ENCODE measurements at places on chromosomes 3 and 15. TPM values are rescaled to one million over a fixed set of nuclear protein-coding genes. Genes with fewer than 3 reads are reported as not detected.

Gene HESX1
- total RNA-seq = 0.73 TPM

Gene CEMIP
- 17.2 TPM for total RNA-seq

Gene IL12A
- total RNA-seq = 0.96 TPM

Gene VGLL4
- total RNA-seq = 71.9 TPM

Gene FSIP1
- total RNA-seq = 0.37 TPM

Gene CGNL1
- total RNA-seq = 4.0 TPM

Gene IGSF10
- 0.13 TPM for total RNA-seq

Gene CYP1A1
- total RNA-seq = not detected

Gene TTLL13
- total RNA-seq = not detected

Gene WNT7A
- not detected for total RNA-seq

Gene PEX5L
- total RNA-seq = 0.53 TPM

DNA sequence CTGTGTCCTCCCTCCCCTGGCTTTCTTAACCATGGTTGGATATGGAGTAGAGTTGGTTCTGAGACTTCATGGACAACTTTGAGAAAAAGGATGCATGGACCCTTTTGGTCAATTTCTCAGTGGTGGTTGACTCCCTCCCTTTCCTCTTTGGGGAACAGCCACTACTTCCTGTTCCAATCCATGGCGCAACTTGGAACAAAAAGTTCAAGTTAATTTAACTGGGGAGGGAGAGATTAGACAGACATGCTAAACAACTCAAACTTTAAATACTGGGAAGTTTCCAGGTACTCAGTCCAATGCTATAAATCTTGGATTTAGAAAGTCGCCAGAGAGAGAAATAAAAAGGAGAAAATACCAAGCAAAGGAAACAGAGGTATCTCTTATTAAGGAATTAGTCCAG, 202.2 kb downstream of the PDZRN3 start:
- DNase-seq = no peak

DNA sequence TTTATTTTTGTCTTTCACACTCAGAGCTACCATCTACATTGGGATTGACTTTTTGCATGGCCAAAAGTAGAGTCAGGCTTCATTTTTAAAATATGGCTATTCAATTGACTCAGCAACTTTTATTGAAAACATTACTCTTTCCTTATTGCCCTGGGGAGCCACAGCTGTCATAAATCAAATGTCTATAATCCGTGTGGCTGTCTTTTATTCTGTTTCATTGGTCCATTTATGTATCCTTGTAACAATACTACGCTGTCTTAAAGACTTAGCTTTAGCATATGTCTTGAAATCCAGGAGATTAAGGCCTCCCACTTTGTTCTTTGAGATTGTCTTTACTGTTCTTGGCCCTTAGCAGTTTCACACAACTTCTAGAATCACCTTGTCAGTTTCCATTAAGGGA, 55.2 kb downstream of the CEMIP start:
- DNase-seq = no peak

DNA sequence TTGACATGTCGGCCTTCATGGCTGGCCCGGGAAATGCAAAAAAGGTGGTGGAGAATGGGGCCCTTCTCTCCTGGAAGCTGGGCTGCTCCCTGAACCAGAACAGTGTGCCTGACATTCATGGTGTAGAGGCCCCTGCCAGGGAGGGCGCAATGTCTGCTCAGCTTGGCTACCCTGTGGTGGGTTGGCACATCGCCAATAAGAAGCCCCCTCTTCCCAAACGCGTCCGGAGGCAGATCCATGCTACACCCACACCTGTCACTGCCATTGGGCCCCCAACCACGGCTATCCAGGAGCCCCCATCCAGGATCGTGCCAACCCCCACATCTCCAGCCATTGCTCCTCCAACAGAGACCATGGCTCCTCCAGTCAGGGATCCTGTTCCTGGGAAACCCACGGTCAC, 23.1 kb upstream of the BSN start:
- DNase-seq = no peak

GRCh38 chr3:153219146-153219545, 57.1 kb downstream of the RAP2B start:
- DNase-seq = no peak

GRCh38 chr3:105822171-105823123, 46.4 kb downstream of the CBLB start:
- peak; percentile 45 for DNase-seq

GRCh38 chr15:65884511-65884910, 15.2 kb downstream of the RAB11A start:
- no peak for DNase-seq

DNA sequence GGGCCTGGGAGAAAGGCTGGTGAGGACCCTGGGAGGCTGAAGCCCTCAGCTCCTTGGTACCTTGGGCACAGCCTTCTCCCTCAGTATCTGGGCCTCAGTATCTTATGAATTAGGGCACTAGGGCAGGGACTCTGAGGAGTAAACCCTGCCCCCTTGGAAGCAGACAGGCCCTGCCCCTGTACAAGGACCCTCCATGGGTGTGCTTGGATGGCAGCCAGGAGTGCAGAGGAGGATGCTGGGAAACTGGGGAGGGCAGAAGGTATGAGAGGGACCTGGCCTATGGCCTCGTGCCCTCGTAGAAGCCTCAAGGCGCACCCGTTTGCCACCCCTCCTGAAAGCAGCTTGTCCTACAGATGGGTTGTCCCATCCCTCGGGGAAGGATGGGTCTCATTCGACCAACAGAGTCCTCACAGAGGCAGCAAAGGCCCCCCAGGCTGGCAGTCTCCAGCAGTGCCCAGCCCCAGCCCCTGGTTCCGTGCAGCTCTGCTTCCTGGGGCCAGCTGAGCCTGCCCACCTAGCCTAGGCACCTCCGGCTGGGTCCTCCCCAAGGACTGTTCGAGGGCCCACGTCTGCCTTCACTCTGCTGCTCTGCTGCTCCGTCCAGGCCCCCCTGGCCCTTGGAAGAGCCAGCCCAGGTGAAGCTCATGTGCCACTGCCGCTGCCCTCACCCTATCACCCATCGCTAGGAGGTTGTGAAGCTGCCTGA, 15.3 kb upstream of the SEMA3F start:
- DNase-seq = no peak

GRCh38 chr3:71001303-71001830, 582.2 kb downstream of the FOXP1 start:
- DNase-seq = no peak

DNA sequence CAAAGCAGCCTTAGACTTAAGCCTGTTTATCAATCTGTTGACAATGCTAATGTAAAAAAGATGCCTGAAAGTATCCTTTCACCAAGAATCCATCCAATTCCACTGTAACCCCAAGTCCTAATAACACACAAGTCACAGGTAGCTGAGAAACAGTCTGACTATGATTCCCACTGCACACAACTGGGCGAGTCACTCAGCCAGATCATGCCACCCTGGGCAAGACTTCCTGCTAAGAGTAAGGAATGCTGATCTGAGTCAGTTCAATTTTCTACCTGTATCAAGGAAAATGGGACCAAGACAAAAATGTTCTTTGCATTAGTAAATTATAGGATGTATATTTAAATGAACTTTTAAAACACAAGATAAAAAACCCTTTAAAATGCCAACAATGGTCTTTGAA, 33.3 kb downstream of the NPTN start:
- DNase-seq = no peak

GRCh38 chr3:72797773-72798543, 50.3 kb downstream of the SHQ1 start:
- DNase-seq = peak; percentile 32

DNA sequence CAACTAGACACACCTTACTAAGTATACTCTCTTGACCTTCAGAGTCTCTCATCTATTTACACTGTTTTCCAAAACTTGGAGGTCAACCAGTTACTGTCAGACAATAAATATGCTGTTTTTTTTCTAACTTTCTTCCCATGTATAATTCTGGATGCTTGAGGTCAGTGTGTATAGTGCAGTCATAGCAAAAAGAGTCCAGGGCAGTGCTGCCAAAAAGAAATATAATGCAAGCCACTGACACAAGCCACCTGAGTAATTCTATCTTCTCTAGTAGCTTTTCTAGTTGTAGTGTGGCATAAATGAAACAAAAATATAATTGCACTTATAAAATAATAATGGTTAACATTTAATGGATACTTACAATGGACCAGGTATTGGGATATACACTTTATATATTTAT, 21.6 kb downstream of the GADL1 start:
- DNase-seq = no peak

All from myocyte (in vitro differentiated cells).